Foreskin keratinocyte (primary cell): ENCODE measurements at places on chromosomes 4 and X. TPM values are rescaled to one million over a fixed set of nuclear protein-coding genes. Genes with fewer than 3 reads are reported as not detected.

Gene MAGEA11
- not detected in 2 replicates for polyA plus RNA-seq

Gene PSAPL1
- 0.01 TPM in 1 of 2 replicates, not detected in the other for polyA plus RNA-seq

Gene C1GALT1C1
- polyA plus RNA-seq, result 9.9 and 12.2 TPM in 2 replicates

Gene SLC9A7
- 2.8 and 3.0 TPM in 2 replicates for polyA plus RNA-seq

Gene NHSL2
- 0.06 and 0.07 TPM in 2 replicates for polyA plus RNA-seq

Gene STPG2
- 0.04 TPM in 1 of 2 replicates, not detected in the other for polyA plus RNA-seq

Gene CXXC4
- polyA plus RNA-seq, result not detected in 2 replicates

Gene VEGFC
- polyA plus RNA-seq, result 74.6 and 91.5 TPM in 2 replicates

Gene COL4A6
- polyA plus RNA-seq, result 8.8 and 10.3 TPM in 2 replicates

Gene SOWAHB
- polyA plus RNA-seq, result not detected in 2 replicates

Gene MAGEC2
- not detected in 2 replicates for polyA plus RNA-seq

Gene FGF2
- polyA plus RNA-seq, result 1.1 TPM in 2 replicates

Gene PDCL2
- not detected in 2 replicates for polyA plus RNA-seq

Gene LRIT3
- 0.02 and 0.03 TPM in 2 replicates for polyA plus RNA-seq

Gene CYBB
- polyA plus RNA-seq, result not detected in 2 replicates

Gene ZCCHC18
- 0.02 and 0.08 TPM in 2 replicates for polyA plus RNA-seq

Gene ITIH6
- not detected in 2 replicates for polyA plus RNA-seq

Gene BTK
- 0.03 TPM in 1 of 2 replicates, not detected in the other for polyA plus RNA-seq

Gene SHOX
- not detected in 2 replicates for polyA plus RNA-seq

Gene GPR34
- not detected in 2 replicates for polyA plus RNA-seq

Gene ADH4
- not detected in 2 replicates for polyA plus RNA-seq

Gene DCAF12L2
- not detected in 2 replicates for polyA plus RNA-seq

Gene IGBP1
- 37.2 and 38.5 TPM in 2 replicates for polyA plus RNA-seq

Gene ZNF182
- polyA plus RNA-seq, result 1.1 and 1.3 TPM in 2 replicates

Gene GSX2
- polyA plus RNA-seq, result not detected in 2 replicates

Gene UGT8
- polyA plus RNA-seq, result 0.09 and 0.18 TPM in 2 replicates

Gene REELD1
- polyA plus RNA-seq, result not detected in 2 replicates

Gene HPSE
- 7.7 and 8.2 TPM in 2 replicates for polyA plus RNA-seq

Gene SSX2
- not detected in 2 replicates for polyA plus RNA-seq

Gene KCND1
- polyA plus RNA-seq, result 0.55 and 0.63 TPM in 2 replicates

Gene GRPR
- not detected in 2 replicates for polyA plus RNA-seq

Gene SHROOM4
- 0.08 TPM in 2 replicates for polyA plus RNA-seq

Gene CSN2
- polyA plus RNA-seq, result not detected in 2 replicates

Gene PCDH19
- polyA plus RNA-seq, result not detected in 2 replicates

Gene DHRSX
- 26.5 and 29.4 TPM in 2 replicates for polyA plus RNA-seq

Gene ZMAT1
- polyA plus RNA-seq, result not detected in 2 replicates

Gene CAPN6
- 0.08 and 0.25 TPM in 2 replicates for polyA plus RNA-seq

Gene TCEAL5
- polyA plus RNA-seq, result not detected in 2 replicates

Gene COPS4
- 32.3 and 38.1 TPM in 2 replicates for polyA plus RNA-seq
